NCI-H1105 (cell line): ENCODE measurements at places on chromosomes 12 and 14.

- no peak for DNase-seq
Observed at GRCh38 chr14:68568907-68569897, 223.7 kb downstream of the ZFP36L1 start.

GRCh38 chr12:15355766-15356165 is 33.5 kb downstream of the PTPRO start:
- DNase-seq: peak; percentile 51

DNA sequence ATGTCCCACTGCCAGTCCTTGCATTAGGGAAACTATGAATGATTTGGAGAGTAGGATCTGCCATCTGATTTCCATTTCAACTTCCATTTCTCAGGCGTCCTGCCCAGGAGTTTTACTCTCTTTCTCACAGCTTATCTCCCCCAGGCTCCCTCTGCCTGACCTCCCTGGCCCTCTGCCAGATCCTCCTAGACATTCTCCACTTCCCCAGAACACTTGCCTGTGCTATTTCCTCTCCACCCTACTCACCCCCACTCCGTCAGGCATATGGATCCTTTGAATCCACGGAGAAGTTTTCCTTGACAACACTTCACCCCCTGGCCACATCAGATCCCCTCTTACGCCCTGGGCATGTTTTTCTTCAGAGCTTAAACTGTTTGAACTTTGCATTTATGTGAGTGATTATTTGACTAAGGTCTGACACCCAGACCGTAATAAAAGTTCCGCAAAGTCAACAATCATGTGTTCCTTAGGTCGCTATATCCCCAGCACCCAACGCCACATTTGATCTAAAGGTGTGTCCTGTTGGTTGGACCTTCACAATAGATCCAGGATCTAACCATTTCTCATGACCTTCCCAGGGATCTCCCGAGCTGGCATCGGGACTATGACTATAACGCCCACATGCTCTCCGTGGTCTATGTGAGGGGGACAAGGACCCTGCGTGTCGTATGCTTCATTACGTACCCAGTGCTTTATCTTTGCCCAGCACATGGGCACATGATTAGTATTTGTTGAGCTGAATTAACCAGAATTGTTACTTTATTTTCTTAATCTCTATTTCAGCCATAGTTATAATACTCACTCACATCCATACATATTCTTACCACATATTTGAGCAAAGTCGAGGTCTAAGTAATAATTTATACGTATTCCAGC is 255.8 kb upstream of the FOXN3 start:
- peak; percentile 8 for DNase-seq

- DNase-seq: no peak
Observed at GRCh38 chr12:3542911-3543310, 51.9 kb downstream of the PRMT8 start.

DNA sequence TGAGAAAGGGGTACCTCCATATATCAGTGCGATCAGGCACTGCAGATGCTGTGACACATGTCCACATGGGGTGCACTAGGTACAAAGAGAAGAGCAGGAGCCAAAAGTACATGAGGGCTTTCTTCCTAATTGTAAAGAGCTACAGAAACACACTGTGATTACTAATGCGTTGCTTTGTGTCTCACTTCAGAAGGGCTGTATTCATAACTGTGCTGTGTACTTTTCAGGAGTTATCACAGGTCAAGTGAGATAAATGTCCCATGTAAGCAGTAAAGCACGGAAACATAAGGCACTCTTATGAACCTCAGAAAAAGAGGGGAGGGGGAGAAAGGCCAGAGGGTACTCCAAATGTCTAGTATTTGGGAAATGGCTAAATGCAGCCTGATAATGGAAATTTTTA is 10.6 kb downstream of the SPRING1 start:
- DNase-seq: no peak

DNA sequence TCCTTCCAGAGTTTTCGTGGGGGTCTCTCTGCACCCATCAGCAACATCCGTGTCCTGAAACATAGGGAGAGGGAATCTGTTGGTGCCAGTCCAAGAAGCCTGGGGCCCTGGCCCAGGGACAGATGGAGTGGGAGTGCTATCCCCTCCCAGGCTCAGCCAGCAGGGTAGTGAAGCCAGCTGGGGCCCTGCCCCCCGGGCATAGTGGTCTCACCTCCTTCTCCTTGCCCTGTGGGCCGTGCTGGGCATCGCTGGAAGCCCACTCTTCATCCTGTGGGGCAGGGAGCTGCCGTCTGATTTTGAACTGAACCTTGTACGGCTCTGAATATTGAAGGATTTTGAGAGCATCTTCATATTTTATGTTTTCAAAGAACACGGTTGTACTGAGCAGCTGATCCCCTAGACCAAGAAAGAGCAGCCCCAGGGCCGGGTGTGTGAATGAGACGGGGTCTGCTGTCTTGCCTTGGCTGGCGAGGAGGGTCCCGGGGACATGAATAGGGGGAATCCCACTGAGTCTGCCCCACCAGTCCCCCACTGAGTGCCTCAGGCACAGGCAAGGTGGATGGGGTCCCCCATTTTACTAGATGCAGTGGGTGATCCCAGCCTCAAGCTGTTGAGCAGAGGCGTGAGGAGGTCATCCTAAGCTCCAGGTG is 23.3 kb downstream of the AHNAK2 start:
- no peak for DNase-seq
